ENCODE measurements at places on chromosomes 5 and 9.
A peak's percentile ranks its signal among the peaks of the same experiment; 100 is the strongest.

DNA sequence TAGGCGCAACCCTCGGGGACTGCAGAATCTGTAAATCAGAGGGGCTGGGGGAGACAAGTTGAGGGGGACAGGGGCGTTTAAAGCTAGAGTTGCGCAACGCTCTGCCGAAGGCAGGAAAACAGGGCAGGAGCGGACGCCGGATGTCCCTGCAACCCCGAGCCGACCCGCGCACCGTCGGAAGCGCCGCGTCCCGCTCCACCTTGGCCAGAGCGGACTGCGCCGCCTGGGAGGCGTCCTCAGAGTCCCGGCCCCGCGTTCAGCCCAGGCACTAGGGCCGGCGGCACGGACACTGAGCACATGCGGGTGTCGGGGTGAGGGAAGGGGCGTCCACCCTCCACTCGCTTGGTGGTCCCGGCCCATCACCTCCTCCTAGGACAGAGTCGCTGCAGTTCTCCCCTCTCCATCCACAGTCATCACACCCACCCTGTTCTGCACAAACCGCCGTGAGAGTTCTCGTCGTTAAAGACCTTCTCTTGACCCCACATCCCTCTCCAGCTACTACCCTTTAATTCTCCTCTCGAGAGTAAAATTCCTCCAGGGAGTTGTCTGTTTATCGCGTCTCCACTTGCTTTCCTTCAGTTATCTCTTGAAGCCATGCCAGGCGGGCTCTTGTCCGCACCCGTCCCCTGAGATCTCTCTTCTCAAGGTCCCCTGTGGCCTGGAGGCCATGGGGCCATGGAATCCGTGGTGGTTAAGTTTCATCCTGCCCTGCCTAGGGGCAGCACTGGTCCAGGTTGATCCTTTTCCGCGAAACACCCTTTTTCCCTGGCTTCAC lies 796 bp upstream of the PDLIM7 start:
- peak; percentile 20 for DNase-seq

- no peak for DNase-seq
Observed at GRCh38 chr9:104313396-104314110, 190.5 kb upstream of the OR13F1 start.

DNA sequence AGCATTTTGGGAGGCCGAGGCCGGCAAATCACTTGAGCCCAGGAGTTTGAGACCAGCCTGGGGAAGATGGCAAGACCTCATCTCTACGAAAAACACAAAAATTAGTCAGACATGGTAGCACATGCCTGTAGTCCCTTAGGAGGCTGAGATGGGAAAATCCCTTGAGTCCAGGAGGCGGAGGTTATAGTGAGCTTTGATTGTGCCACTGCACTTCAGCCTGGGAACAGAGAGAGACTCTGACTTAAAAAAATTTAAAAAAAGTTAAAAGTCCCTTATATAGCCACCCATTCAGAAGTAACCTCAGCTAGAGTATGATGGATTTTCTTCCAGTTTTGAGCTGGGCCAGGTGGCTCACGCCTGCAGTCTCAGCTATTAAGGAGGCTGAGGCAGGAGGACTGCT lies 72.4 kb downstream of the UGCG start:
- no peak for DNase-seq

DNA sequence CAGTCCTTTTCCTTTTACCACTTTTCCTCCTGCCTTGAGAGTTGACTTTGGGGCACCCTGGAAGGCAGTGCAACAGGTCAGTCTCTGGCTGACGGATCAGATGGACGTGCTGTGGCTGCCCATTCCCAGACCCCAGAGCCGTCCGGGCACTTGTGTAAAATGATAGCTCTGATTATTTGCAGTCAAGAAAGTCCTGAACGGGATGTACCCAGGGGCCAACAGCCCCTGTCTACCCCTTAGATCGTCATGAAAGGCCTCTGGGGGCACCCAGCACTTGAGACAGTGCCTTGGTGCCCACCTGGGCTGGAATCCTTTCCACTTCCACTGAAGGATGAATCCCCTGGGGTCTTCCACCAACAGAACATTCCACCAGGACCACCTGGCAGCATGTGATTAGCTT lies 17.7 kb upstream of the ANGPTL2 start:
- DNase-seq: no peak

- no peak for DNase-seq
Observed at GRCh38 chr5:116498503-116499048, 76.0 kb downstream of the SEMA6A start.

- DNase-seq: no peak
Observed at GRCh38 chr9:28801144-28801799, 1228.0 kb upstream of the C9orf72 start.

GRCh38 chr5:40685193-40685592 lies 5.5 kb downstream of the PTGER4 start:
- no peak for DNase-seq

GRCh38 chr5:36041537-36041845 lies 25.2 kb downstream of the UGT3A2 start:
- DNase-seq: no peak

DNA sequence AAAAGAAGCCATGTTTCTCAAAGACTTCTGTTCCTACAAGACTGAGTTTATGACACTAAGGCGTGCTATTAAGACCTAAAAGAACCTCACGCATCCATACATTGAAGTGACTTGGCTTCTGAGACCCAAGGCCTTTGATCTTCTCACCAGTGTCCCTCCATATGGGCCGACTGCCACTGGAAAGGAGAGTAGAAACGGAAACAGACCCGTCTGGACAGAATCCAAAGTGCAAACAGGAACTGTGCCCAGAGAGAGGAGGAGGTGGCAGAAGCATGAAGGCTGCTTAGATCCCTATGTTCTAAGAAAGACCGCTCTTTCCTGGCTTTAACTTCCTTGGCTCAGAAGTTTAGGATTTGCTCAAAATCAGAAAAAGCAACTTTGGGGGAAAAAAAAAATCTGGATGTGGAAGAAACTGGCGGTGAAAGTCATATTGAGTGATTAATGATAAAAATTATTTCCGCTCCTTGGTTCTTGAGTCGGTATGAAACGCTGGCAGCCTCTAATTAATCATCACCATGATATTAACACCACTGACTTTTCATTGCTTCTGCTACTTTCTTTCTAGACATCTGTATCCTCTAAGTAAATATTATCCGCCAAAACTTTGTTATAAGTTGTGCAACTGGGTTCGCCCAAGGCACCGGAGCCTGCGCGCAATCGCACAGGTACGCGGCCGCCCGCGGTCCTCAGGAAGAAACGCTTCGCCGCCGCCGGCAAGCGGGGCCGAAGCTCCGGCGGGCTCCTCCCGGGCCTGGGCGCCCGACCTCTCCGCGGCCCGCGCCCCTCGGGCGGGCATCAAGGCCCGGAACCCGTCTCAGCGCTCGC lies 726 bp downstream of the DAP start:
- DNase-seq: peak; percentile 11

GRCh38 chr5:36017622-36018021 lies 26.4 kb upstream of the UGT3A1 start:
- DNase-seq: no peak

GRCh38 chr5:152694231-152694630 lies 289.2 kb upstream of the NMUR2 start:
- DNase-seq: no peak

DNA sequence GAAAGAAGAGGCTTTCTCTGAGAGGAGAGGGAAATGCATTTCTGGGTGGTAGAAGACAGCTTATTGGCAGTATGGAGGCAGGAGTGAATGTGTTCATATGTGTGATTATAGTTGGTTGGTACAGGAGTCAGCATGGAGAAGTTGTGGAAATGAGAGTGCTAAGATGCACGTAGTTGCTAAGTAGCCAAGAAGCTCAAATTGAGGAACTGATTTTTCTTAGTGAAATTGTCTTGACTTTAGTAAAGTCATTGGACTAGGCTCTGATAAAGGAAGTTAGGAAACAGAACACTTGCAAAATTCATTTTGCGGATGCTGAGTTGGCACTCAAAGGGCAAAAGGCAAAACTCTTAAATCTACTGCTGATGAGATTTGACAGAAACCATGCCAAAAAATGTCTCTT lies 158.9 kb upstream of the VCAN start:
- DNase-seq: no peak

- no peak for DNase-seq
Observed at GRCh38 chr9:5624655-5625054, 4.3 kb upstream of the RIC1 start.

GRCh38 chr5:42634575-42634974 lies 122.0 kb upstream of the CCDC152 start:
- no peak for DNase-seq

DNA sequence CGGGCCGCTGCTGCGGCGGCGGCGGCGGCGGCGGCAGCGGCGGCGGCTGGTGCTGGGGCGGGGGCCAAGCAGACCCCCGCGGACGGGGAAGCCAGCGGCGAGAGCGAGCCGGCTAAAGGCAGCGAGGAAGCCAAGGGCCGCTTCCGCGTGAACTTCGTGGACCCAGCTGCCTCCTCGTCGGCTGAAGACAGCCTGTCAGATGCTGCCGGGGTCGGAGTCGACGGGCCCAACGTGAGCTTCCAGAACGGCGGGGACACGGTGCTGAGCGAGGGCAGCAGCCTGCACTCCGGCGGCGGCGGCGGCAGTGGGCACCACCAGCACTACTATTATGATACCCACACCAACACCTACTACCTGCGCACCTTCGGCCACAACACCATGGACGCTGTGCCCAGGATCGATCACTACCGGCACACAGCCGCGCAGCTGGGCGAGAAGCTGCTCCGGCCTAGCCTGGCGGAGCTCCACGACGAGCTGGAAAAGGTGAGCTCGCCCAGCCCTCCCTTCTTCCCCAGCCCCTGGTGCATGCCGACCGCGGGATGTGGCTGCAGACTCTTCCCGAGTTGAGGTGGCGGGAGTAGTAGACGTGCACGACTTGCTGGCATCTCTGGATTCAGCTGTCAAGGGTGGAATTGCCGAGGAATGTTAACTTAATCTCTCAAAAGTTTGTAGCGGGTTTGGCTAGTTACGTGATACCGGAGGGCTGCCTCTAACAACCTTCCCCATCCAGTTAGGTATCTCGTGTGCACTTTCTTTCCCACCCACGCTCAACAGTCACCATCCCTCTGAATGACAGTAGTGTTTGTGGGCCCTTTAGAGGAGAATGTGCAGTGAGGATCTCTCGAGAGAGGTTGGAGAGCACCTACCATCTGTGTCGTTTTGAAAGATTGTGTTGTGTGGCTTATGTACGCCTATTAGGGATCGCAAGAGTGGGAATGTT lies 932 bp downstream of the SLC12A2 start:
- DNase-seq: peak; percentile 59

- DNase-seq: no peak
Observed at GRCh38 chr9:35636135-35636876, 14.4 kb downstream of the SIT1 start.

DNA sequence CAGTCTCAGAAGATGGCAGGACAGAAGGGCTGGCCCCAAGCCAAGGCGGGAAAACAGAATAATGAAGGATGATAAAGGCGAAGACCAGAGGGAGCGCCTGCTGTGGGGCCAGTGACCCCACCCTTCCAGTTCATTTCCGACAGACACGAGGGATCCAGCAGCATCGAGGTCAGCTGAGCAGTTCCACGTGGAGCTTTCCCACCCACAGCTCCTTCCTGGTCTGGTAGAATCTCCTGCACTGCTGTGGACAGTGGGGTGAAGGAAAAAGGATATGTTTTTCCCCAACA lies 265.9 kb upstream of the VLDLR start:
- DNase-seq: no peak

- DNase-seq: no peak
Observed at GRCh38 chr5:10745133-10745532, 15.9 kb downstream of the DAP start.

- DNase-seq: no peak
Observed at GRCh38 chr5:124738681-124739633, 7.5 kb downstream of the ZNF608 start.

DNA sequence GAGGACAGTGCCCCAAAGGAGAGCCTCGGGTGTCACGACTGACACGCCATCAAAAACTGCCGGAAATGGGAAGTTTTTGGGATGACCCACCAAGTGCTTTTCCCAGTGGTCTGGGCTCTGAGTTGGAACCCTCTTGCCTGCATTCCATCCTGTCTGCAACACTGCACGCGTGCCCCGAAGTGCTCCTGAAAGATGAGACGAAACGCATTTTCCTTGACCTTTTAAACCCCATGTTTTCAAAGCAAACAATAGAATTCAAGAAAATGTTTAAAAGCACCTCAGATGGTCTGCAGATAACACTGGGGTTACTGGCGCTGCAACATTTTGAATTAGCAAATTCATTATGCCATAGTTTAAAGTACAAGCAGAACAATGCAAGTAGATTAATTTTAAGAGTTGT lies 92.9 kb downstream of the ANKRD18A start:
- DNase-seq: no peak

- DNase-seq: no peak
Observed at GRCh38 chr5:72271702-72272101, 48.3 kb downstream of the MRPS27 start.

- DNase-seq: no peak
Observed at GRCh38 chr5:95895771-95896170, 65.9 kb downstream of the ELL2 start.

DNA sequence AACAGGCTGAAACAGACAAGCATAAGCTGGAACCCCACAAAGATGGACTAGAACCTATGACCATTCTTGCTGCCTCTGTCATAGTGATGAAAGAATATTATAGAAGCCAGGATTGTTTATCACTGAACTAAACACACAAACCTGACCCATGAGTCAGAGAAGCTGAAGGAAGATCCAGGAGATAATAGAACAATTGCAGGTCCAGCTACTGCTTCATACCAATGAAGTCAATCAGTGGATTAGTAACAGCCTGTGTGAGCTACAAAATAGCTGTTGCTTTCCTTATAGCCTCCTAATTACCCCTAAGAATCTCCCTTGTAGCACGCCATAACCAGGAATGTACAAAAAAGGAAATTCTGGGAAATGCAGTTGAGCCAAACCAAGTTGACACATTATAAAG lies 459.9 kb upstream of the ZNF462 start:
- no peak for DNase-seq

- peak; percentile 24 for DNase-seq
Observed at GRCh38 chr5:177425196-177425800, 1.2 kb upstream of the GRK6 start.

- DNase-seq: no peak
Observed at GRCh38 chr9:2846115-2846514, 2.2 kb upstream of the PUM3 start.

DNA sequence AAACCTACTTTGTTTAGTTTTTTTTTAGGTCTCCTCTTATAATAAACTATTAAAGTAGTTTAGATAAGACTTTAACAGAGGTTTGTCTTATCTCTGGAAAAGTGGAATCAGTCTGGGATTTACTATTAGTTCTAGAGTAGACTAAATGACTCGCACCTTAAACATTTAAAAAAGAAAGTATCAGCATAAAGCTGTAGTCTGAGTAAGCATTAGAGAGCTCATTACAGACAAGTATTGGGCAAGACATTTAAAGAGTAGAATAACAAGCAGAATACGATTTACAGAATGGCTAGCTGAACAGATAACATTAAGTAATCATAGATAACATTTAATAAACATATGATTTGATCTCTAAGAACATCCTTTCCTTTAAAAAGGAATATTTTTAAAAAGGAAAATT lies 226.0 kb upstream of the DMAC1 start:
- DNase-seq: no peak

- DNase-seq: no peak
Observed at GRCh38 chr9:95980262-95981125, 105.0 kb downstream of the ERCC6L2 start.
